ENCODE measurements at places on chromosomes 12 and 14.

DNA sequence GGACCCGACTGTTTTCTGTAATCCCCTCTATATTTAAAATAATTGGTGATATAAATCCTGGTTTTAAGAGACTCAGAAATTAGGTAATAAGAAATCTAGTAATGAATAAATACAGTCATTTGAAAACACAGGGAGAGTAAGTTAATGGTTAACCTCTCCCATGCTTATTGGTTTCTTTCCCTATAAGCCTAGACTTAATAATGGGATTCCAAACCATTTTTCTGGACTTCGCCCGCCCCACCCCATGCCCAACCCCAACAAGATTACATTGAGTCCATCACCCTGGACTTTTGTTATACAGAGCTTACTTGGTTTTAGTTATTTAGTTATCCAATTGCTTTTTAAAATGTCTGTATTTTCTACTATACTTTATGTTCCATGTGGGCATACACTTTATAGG is 98.7 kb downstream of the WIF1 start:
- no peak for DNase-seq

DNA sequence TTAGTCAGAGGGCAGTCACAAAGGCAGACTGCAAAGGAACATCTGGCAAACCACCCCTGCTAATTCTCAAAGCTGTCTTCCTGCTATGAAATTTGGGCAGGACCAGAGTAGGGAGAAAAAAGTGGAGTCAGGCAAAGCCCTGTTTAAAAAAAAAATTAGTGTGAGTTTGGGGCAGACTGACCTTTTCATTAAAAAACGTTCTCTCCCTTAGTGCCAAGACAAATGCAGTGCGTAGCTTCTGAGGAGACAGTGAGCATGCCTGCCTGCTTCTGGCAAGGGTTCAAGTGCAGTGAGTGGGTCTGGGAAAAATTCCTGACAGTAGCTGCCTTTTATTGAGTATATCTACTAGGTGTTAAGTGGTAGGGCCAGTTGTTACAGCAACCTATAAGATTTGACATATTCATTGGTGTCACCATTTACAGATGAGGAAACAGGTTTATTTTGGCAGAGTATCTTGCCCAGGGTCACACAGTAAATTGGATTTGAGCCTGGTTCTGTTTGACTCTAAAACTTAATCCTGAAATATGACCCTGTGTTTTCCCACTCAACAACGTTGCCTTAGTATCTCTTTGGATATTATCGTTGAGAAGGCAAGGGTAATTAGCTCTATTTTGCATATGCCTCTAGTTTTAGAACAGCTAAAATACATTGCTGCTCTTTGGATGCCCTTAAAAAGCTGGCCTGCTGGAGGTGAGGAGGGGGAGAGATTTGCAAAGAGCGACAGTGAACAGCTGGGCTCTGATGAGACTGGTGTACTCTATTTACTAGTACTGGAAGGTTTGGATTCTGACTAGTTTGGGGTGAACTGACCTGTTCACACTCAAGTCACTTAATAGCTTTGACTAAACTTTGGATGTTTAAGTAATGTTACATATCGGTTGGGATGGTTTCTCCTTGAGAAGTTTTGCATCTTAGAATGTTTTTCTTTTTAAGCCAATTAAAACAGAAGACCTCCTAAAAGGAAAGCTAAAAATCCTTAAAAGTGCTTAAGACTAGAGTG is 72.8 kb downstream of the PAPOLA start:
- DNase-seq, result no peak

- no peak for DNase-seq
Observed at GRCh38 chr12:17954788-17955187, 135.2 kb downstream of the RERGL start.

GRCh38 chr12:78229591-78230101 is 399.0 kb downstream of the NAV3 start:
- DNase-seq, result no peak

DNA sequence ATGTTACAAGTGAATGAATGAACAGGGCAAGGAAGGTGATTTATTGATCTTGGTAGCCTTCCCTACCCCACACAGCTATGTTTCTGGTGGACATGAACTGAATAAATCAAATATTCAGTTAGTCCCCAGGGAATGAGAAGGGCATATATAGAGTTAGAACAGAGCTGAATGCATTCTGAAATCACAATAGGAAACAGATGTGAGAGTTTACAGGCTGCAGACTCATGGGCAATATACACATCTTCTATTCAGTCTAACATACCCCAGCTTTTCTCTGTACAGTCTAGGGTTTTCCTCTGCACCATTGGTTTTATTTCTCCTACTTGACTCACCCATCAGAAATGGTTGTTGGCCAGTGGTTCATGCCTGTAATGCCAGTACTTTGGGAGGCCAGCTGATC is 7.3 kb upstream of the STX2 start:
- no peak for DNase-seq

- DNase-seq, result no peak
Observed at GRCh38 chr12:51011955-51012354, 14.2 kb downstream of the SLC11A2 start.

- DNase-seq, result no peak
Observed at GRCh38 chr12:87870061-87870460, 159.1 kb downstream of the C12orf50 start.

DNA sequence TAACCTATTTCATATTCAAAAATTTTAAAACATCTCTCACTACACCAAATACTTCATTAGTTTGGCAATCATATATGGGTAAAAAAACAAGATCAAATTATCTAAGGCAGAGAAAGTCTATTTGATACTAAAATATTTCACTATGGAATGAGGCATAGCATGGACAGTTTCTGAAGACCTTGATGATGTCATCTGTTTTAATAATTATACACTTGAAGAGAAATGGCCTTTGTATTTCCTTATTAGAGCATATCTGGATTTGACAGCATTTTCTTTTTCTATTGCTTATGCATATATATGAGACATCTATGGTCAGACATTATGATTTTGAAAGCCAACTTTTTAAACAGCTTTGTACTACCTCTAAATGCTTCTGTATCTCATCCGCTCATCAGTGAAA is 88.6 kb downstream of the DDHD1 start:
- DNase-seq, result no peak

- no peak for DNase-seq
Observed at GRCh38 chr14:103745424-103745823, 29.8 kb downstream of the ZFYVE21 start.

- DNase-seq, result no peak
Observed at GRCh38 chr12:105970885-105971284, 167.9 kb downstream of the NUAK1 start.

DNA sequence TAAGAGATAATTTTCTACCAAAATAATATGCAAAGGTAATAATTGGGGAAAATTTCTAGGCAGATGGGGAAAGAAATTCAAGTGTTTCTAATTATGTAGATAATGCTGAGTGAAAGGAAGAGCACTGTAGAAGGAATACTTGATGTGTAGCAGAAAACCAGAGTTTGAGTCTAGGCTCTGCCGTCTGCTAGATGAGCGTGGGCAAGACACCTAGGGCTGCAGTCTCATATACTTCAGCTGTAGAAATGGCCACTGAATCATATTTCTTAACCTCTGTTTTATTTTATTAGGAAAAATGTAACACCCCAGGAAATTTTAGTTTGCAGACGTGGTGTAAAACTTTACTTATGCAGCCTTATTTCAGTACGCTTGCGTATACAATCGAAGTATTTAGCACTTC is 59.8 kb upstream of the SLC38A2 start:
- no peak for DNase-seq

DNA sequence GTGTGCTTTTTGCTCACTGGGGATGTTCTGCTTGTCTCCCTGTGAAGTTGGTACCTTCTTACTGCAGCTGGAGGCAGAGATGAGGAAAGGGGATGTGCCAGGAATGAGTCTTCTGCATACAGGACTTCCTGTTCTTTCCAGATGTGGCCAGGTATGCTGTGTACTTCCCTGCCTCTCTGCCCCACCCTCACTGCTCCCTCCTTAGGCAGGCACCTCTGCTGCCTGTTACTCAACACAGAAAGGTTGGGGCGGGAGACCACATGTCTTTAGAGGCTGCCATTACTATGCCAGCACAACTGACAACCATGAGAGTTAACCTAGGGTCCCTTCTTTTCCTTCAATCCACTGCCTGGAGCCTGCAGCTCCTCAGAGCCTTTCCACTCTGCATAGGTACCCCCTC is 2.0 kb upstream of the OAS3 start:
- DNase-seq, result no peak

DNA sequence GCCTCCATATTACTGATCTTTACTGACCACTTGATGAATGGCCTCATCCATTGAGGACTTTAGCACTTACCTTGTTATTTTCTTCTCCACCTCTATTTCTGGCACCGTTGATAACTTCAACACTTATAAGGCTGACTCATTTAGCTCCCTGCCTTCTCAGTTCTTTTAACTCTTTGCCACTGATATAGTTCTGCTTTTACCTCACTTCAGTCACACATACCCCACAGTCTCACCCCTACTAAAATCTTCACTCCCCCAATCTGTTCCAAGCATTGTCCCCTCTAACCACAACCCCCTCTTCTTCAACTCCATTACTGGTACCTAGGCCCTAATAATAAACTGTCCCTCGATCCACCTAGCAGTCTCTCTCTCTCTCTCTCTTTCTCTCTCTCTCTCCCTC is 141.0 kb downstream of the PAH start:
- DNase-seq, result no peak

DNA sequence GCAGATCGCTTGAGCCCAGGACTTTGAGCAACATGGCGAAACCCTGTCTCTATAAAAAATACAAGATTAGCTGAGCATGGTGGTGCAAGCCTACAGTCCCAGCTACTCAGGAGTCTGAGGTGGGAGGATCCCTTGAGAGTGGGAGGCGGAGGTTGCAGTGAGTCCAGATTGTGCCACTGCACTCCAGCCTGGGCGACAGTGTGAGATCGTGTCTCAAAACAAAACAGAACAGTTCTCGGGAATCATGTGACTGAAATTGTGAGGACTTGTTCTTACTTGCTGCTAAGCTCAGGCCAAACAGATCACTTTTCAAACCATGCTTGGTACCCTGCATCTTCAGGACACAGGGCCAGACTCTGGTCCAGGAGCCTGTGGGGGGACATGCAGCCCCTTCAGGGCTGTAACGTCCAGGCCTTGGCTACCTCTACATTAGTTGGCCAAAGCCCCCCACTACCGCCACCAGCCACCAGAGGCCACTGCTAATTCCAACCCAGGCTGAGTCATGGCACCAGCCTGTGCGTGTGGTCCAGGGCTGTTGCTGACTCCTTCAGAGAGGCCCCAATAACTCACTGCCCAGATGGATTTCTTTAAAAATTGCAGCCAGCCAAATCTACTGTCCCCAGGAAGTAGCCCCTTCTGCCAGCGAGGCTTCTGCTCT is 33.4 kb upstream of the SYNDIG1L start:
- no peak for DNase-seq

- no peak for DNase-seq
Observed at GRCh38 chr12:48787791-48788523, 932 bp downstream of the ADCY6 start.

GRCh38 chr12:132638541-132639408 is 20.2 kb downstream of the P2RX2 start:
- no peak for DNase-seq

DNA sequence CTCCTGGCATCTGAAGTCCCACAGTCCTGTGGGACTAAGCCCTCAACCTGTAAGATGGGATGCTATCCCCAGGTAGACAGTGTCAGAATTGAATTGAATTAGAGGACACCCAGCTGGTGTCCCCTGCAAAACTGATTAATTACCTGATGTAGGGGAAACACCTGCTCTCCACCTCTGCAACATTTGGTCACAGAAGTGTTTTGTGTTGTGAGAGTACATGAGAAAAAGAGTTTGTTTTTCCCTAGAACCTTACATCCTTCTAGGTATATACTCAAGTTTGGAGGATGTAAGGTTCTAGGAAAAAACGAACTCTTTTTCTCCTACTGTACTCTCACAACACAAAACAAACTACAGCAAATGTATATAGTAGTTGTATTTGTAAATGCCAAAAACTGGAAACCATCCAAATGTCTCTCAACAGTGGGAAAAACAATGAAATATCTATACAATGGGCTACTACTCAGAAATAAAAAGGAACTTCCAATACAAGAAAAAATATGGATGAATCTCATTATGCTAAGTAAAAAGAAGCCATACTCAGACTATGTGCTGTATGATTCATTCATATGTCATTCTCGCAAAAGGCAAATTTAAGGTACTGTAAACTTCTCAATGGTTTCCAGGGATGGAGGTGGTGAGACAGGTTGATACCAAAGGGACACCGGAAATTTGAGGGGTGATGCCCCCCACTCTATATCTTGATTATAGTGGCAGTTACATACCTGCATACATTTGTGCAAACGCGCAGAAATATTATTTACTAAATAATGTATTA is 160.7 kb downstream of the MED13L start:
- no peak for DNase-seq

GRCh38 chr14:96905065-96905464 is 107.9 kb downstream of the VRK1 start:
- DNase-seq, result no peak

GRCh38 chr12:121391619-121392324 is 8.1 kb upstream of the RNF34 start:
- DNase-seq, result no peak

- no peak for DNase-seq
Observed at GRCh38 chr12:57850854-57851430, 4.4 kb upstream of the CTDSP2 start.

DNA sequence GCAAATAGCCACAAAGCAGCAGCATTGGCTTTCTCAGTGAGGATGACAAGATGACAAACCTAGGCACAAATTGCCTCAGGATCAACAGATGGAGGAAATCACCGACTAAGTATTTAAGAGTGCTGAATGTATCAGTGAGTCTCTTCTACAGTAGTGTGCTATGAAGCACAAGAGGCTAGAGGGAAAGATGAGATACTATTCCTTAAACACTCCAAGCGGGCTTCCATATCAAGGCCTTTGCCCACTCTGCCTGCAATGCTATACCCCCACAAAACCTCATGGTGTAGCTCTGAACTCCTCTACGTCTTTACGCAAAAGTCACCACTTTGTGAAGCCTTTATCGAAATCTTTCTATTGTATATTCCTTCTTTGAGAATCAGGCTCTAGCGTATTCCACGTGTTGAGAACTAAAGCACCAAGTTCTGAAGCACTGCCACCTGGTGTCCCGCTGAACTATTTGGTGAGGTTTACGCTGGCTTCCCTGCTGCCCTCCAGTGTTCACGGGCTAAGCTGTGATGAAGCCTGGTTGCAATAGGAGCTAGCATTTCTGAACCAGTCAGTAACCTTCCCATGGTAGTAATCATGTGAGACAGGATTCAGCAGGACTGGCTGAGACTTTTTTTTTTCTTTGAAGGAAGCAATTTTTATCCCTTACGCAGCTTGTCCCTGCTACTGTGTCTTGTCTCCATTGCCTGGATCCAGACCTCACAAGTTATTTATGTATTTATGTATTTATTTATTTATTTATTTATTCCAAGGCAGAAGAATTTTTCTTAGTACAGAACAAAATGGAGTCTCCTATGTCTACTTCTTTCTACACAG is 426.5 kb upstream of the OR4E1 start:
- peak; percentile 14 for DNase-seq

DNA sequence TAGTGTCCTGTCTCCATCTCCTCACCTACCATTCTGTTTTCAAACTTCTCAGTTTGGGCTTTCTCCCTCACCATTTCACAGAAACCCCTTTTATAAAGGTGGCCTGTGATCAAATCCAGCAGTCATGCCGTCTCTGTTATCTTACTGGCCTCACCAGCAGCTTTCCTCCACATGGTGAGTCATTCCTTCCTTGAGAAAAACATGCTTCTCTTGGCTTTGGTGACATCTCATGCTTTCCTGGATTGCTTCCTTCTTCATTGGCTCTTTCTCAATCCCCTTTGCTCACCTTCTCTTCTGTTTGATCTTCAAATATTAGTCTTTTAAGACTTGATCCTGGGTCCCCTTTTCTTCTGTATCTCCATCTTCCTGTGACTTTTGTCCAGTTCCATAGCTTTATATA is 164.9 kb downstream of the ANO4 start:
- no peak for DNase-seq

- DNase-seq, result no peak
Observed at GRCh38 chr14:91241863-91242262, 2.6 kb downstream of the GPR68 start.

All from HS-27A (cell line).